ENCODE measurements at places on chromosomes 2 and 18. TPM values are rescaled to one million over a fixed set of nuclear protein-coding genes. Genes with fewer than 3 reads are reported as not detected.

Gene RIT2
- total RNA-seq: not detected

- no peaks in the 10 kb centered on the region for H3K36me3 ChIP-seq
- H3K27me3 ChIP-seq: no peaks in the 10 kb centered on the region
- no peak for DNase-seq
- peak overlapping the region; percentile 89 for H3K27ac ChIP-seq
- H3K4me1 ChIP-seq: no peaks in the 10 kb centered on the region
These were observed 6.8 kb downstream of the HTR2B start for GRCh38 chr2:231117922-231118613.

Gene GREB1
- total RNA-seq: 27.2 TPM

Gene VIT
- 3.9 TPM for total RNA-seq

DNA sequence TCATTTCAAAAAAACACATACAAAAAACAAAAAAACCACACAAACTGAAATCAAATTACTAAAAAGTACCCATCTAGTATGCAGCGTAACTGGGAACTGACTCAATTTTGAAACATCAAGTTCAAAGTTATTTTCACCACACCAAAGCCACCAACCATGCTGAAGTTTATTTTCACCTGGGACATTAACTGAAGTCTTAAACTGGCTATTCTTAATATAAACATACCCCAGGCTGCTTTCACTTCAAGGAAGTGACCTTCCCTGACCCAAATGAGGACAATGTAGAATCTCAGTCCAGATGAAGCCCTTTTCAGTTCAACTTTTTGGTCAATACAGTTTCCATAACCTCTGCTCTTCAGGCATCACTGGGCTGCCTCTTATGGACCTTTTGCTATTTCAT lies 84.6 kb downstream of the PIGN start:
- H3K4me1 ChIP-seq: no peaks in the 10 kb centered on the region
- no peaks in the 10 kb centered on the region for H3K36me3 ChIP-seq
- H3K27ac ChIP-seq: no peak overlapping the region
- H3K27me3 ChIP-seq: no peaks in the 10 kb centered on the region
- H3K4me3 ChIP-seq: no peak overlapping the region

Gene TMEM200C
- total RNA-seq: not detected

Gene ATOH8
- 13.2 TPM for total RNA-seq

Gene HSBP1L1
- 9.4 TPM for total RNA-seq

DNA sequence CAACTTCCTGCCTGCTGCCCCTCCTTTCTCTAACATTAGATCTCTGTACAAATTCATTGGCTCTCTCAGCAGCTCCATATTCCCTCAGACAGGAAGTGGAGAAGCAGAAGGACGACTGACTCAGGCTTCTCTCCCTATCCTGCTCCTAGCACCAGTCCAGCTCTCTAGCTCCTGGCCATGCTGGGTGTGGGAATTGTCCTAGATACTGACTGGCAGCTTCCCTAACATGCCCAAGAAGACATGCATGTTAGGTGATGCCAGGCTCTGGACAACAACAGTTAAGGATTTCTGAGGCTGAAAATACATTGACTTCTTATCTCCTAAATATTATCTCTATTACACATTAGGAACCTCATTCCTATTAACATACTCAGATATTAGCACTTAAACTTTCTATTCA lies 292.9 kb downstream of the IKZF2 start:
- H3K27ac ChIP-seq: no peak overlapping the region
- no peak overlapping the region for H3K4me3 ChIP-seq
- H3K36me3 ChIP-seq: no peaks in the 10 kb centered on the region
- no peaks in the 10 kb centered on the region for H3K27me3 ChIP-seq
- DNase-seq: no peak

DNA sequence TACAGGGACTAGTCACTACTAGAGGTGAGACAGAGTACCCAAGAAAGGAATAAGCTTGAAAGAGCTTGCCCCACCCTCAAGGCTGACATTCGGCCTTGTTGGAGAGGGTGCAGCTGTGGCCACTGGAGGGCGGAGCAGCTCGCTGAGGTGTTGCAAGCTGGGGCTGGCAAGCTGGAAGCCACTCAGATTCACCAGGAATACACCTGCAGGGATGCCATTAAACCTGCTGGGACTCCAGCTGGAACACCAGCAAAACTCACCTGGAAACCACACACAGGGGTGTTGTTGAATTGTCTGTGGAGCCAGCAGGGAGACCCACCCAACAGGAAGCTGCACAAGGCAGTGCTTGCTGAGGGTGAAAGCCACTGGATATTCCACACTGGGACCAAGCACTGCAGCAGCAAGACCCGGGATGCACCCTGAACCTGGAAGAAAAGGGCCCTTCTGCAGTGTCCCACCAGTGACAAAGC lies 26.1 kb downstream of the KCTD18 start:
- no peak overlapping the region for H3K4me3 ChIP-seq
- H3K27me3 ChIP-seq: no peaks in the 10 kb centered on the region
- no peak for DNase-seq
- no peaks in the 10 kb centered on the region for H3K4me1 ChIP-seq

DNA sequence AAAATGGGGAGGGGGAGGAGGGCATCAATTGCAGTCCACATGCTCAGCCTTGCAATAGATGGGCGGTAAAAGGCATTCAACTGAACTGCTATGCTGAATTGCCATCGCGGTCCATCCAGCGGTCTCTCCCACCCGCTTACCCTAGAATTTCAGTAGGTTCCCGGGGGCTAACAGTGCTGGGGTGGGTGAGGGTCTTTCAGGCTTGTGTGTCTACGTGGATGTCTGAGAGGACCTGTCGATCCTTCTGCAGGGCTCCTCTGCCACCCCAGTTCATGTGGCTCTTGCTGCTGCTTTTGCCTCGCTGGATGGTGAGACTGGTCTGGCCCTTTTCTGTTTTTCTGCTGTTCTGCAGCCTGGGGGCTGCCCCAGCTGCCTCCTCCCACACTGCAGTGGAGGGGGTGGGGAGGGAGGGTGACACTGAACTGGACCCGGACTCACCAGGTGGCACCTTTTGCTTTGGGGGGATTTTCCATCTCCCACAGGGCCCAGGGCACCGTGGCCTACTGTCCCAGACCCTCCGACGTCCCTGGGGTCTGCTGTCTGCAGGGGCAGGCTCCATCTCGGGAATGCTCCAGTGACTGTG lies 14.1 kb downstream of the ACKR3 start:
- no peaks in the 10 kb centered on the region for H3K4me1 ChIP-seq
- no peak for DNase-seq
- H3K27ac ChIP-seq: no peak overlapping the region
- no peaks in the 10 kb centered on the region for H3K36me3 ChIP-seq
- H3K27me3 ChIP-seq: no peaks in the 10 kb centered on the region

DNA sequence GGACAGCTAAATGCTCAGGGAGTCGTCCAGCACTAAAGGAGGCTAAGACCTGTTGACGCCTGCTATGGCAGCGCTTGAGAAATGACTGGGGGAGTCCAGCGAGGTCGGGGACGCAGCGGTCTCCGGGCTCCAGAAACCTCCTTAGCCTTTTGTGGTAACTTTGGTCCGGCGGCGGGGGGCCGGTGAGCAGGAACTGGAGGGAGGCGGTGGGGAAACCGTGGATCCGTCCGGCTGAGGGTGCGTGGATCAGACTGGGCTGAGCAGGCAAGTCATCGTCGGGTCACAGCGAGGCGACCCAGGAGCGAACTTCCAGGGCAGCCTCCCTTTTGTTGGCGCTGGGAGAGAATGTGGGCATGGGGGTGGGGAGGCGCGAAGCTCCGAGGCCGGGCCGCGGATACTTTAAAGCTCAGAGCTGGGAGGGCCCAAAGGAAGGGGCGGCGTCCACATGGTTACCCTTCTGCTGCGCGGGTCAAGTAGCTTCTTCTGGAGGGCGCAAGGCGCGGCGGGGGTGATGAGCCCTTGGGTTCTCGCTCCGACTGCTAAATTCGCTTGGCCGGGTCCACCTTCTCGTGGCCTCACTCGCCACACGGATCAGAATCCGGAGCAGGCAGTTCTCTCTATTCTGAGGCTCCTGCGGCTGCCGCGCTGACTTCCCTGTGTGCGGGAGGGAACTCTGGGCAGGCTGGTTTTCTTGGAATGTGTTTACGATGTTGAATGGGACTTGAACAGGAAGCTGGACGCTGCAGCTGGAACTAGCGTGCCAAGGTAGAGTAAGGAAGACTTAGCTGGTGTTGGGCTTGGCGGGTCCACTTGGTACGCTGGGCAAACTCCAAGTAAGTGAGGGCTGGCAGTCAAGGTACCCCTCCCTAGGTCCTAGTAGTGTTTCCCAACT lies 920 bp downstream of the GULP1 start:
- DNase-seq: peak; percentile 81
- peak overlapping the region; percentile 98 for H3K27ac ChIP-seq
- no peaks in the 10 kb centered on the region for H3K36me3 ChIP-seq
- peak overlapping the region; percentile 90 for H3K4me3 ChIP-seq

Gene CBLN2
- total RNA-seq: not detected

Gene IL1B
- total RNA-seq: not detected

DNA sequence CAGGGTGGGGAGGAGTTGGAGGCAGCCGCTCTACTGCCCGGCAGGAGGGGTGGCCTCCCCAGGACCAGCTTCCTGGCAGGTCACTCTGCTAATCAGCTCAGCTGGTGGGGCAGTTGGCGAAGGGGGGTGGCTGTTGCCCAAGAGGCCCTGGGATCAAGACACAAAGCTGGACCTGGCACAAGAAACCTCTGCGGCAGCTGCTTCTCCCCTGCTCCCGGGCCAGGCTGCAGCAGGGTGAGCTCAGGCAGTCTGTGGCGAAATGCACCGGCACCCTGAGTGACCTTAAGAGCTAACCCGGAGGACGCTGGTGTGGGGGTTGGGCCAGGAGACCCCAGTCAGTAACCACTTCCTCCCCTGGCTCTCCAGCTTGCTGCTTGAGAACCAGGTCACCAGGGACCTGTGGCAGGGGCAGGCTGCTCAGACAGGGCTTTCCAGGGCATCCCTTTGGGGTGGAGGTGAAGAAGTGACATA lies 31.1 kb downstream of the TOGARAM2 start:
- no peaks in the 10 kb centered on the region for H3K4me1 ChIP-seq
- no peak overlapping the region for H3K4me3 ChIP-seq
- no peak overlapping the region for H3K27ac ChIP-seq
- peak; percentile 24 for DNase-seq
- no peaks in the 10 kb centered on the region for H3K27me3 ChIP-seq
- H3K36me3 ChIP-seq: no peaks in the 10 kb centered on the region

GRCh38 chr18:41144441-41144840 lies 810.6 kb upstream of the PIK3C3 start:
- no peaks in the 10 kb centered on the region for H3K36me3 ChIP-seq
- H3K4me1 ChIP-seq: no peaks in the 10 kb centered on the region
- H3K27me3 ChIP-seq: no peaks in the 10 kb centered on the region

Gene ATP5MC3
- total RNA-seq: 47.9 TPM

Gene LYPD1
- total RNA-seq: not detected

DNA sequence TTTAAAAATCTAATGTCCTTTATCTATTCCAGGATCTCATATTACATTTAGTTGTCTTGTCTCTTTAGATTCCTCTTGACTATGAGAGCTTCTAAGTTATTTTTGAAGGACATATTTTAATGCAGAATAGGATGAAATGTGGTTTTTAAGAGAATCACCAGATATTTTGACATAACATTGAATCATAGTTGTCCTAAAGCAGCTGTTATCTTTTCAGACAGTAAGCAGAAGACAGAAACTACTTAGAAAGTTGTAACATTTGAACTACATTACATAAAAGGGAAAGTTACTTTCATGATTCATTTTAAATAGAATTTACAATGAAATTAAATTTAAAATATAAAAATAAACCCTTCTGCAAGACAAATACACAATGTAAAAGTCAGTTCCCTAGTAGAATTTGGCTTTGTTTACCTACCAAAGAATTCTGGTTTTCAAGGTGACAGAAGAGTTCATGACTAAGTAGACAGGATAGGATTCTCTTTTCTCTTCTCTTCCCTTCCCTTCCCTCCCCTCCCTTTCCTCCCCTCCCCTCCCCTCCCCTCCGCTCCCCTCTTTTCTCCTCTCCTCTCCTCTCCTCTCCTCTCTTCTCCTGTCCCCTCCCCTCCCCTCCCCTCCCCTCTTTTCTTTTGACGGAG lies 186.0 kb downstream of the DIS3L2 start:
- no peaks in the 10 kb centered on the region for H3K27me3 ChIP-seq
- no peak overlapping the region for H3K4me3 ChIP-seq
- no peak overlapping the region for H3K27ac ChIP-seq
- no peaks in the 10 kb centered on the region for H3K36me3 ChIP-seq
- DNase-seq: no peak

Gene MAP3K19
- 2.1 TPM for total RNA-seq

DNA sequence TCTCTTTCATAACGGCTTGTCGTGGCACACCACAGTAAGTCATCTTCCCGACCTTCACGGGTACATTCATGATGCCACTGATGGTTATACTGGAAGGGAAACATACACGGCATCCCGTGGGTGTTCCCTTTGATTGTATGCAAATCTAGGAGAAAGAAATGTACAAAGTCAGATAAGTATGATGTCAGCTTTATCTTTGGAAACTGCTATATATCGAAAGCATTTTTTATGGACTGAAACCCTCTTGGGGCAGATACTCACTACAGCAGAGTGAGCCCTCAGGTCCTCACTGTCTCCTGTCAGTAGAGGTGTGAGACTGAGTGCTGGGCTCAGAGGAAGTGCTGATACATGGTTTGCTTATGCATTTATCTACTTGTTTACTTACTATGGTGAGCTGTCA lies 20.4 kb downstream of the PLA2R1 start:
- no peaks in the 10 kb centered on the region for H3K36me3 ChIP-seq
- H3K4me3 ChIP-seq: no peak overlapping the region
- H3K4me1 ChIP-seq: peaks cover 3% of the 10 kb centered on the region
- no peak for DNase-seq

- H3K27ac ChIP-seq: no peak overlapping the region
- H3K4me3 ChIP-seq: no peak overlapping the region
- H3K36me3 ChIP-seq: no peaks in the 10 kb centered on the region
- H3K4me1 ChIP-seq: no peaks in the 10 kb centered on the region
These were observed 57.4 kb downstream of the MYO1B start for GRCh38 chr2:191302459-191303139.

DNA sequence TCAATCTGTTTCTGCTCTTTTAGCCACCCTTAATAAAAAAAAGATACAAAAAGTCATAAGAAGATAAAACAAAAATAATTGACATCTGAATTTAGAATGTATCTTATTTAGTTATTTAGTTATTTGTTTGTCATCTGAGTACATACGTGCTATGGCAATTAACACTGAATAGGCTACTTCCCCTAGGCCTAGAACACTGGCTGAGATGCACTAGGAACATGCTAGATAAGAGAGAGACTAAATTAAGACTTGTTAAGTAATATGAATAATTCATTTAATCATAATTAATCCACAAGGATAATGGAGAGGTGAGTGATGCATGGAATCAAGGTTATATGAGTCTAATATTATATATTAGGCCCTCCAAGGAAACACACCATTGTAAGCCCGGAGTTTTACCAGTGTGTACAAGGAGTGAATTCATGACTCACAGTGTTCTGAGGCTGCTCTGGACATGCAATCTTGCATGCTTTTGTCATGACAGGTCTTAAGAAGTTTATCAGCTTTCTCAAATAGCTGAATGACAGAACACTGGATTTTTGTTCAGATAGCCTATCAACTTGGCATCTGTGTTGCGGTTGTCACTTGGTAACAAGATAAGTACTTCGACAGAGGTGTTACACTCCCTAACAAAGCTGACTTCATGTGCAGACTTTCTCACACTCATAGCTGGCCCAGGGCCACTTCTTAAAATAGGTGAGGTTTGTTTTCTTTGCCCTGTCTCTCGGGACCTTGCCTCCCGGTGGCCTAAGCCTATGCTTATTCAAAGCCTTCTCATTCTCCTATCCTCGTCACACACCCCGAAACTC lies 5.0 kb upstream of the SERPINB2 start:
- H3K36me3 ChIP-seq: no peaks in the 10 kb centered on the region
- DNase-seq: no peak
- no peak overlapping the region for H3K4me3 ChIP-seq
- H3K27me3 ChIP-seq: no peaks in the 10 kb centered on the region
- no peaks in the 10 kb centered on the region for H3K4me1 ChIP-seq
- H3K27ac ChIP-seq: no peak overlapping the region

- no peak overlapping the region for H3K27ac ChIP-seq
- DNase-seq: no peak
- H3K36me3 ChIP-seq: no peaks in the 10 kb centered on the region
- H3K4me3 ChIP-seq: no peak overlapping the region
These were observed 170.6 kb upstream of the MEIS1 start for GRCh38 chr2:66264354-66264753.

Gene FAM228A
- total RNA-seq: 3.1 TPM
